IMR-90 (cell line): ENCODE measurements at places on chromosomes 13 and 19. TPM values are rescaled to one million over a fixed set of nuclear protein-coding genes. Genes with fewer than 3 reads are reported as not detected.

ATXN8OS gene
- total RNA-seq, result not detected in 2 replicates

RASAL3 gene
- total RNA-seq, result not detected in 2 replicates

GPALPP1 gene
- total RNA-seq, result 10.6 and 25.3 TPM in 2 replicates

C1QTNF9B gene
- 0.56 and 0.72 TPM in 2 replicates for total RNA-seq

MYO16 gene
- under 0.01 TPM in 2 replicates for total RNA-seq

ZNF761 gene
- 21.9 and 26.1 TPM in 2 replicates for total RNA-seq

CLEC17A gene
- not detected in 2 replicates for total RNA-seq

TSSK6 gene
- total RNA-seq, result 0.56 and 1.3 TPM in 2 replicates

SH2D3A gene
- total RNA-seq, result under 0.01 TPM in 1 of 2 replicates, not detected in the other

ZNF610 gene
- 3.6 TPM in 2 replicates for total RNA-seq
